Activated CD8-positive, alpha-beta T cell treated with anti-CD3 and anti-CD28 coated beads for 36 hours (primary cell): ENCODE measurements at places on chromosomes 2 and 18. TPM values are rescaled to one million over a fixed set of nuclear protein-coding genes. Genes with fewer than 3 reads are reported as not detected.

- no peak for DNase-seq
Observed at GRCh38 chr18:66603941-66604627, at the start of gene CDH19. CDH19 (minus strand) TSS chr18:66604090; CDS start chr18:66572204, 31,886 bp downstream.

- no peak for DNase-seq
Observed at GRCh38 chr18:60295674-60296073, 76.9 kb downstream of the MC4R start.

GRCh38 chr2:218805627-218806026 is 23.7 kb downstream of the CYP27A1 start:
- no peak for DNase-seq

DNA sequence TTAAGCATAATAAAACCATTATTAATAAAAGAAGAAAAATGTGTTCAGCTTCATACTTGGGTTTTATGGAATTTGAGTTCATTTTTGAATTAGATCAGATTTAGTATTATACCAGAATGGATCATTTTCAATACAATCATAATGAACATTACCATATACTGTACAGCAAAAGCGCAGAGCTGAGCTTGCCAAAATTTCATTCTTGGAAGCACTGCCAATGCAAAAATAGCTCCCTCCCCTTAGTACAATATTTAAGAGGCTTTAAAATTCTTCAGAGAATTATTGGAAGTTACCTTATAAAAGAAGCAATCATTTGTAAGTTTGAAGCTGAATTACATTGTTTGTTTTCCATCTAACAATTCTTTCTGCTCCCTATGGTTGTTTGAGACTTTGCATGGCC is 938.1 kb upstream of the SLC39A10 start:
- DNase-seq = no peak

- no peak for DNase-seq
Observed at GRCh38 chr18:58997811-58998337, 133.2 kb downstream of the ZNF532 start.

GRCh38 chr2:177024765-177025164 is 187.8 kb upstream of the HNRNPA3 start:
- no peak for DNase-seq

Gene DPP4
- total RNA-seq = 26.4 TPM

DNA sequence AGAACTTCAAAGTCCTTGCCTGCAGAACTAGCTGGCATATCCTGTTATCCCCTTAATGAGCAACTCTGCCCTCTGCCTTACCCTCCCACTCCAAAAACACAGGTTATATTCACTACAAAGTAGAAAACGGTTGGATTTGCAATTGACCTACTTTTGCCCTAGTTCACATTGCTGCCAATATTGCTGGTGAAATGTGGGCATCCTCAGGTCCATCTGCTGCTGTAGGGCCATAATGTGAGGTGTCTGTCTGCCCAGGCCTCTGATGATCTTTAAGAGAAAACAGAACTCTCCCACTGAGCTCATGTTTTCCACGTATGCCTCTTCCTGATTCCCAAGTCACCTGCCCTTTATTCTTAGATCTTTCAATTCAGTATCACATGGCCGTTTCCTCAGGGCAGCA is 294.0 kb upstream of the CDH20 start:
- no peak for DNase-seq

Gene ABCG5
- not detected for total RNA-seq

Gene C2orf72
- total RNA-seq = 2.6 TPM

GRCh38 chr2:195575879-195576401 is 81.1 kb upstream of the SLC39A10 start:
- DNase-seq = peak; percentile 48

GRCh38 chr2:198441246-198441645 is 636.9 kb downstream of the PLCL1 start:
- no peak for DNase-seq

DNA sequence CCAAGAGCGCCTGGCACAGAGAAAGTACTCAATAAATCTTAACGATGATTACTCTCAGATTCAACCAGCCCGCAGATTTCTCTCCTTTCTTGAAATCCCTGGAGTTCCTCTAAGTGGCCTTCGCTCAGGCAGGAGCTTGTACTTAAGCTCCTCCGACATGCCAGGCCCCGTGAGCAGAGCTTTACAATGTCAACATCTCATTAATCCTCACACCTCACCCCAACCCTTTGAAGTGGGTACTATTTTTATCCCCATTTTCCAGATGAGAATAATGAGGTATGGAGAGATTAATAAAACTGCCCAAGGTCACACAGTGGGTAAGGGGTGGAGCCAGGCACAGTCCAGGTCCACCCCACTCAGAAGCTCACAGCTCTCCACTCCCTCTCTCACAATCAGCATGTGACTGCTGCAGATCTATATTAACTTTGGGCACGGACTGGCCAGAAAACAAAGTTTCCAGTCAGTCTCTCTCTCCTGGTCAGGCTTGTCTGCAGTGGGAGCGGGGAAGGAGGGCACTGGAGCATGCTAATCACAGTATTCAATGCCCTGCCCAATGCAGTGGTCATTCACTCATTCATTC is 18.0 kb downstream of the DNMT3A start:
- DNase-seq = no peak

Gene CD226
- total RNA-seq = 41.7 TPM

Gene PRKAG3
- total RNA-seq = not detected

Gene C18orf54
- total RNA-seq = 7.3 TPM

DNA sequence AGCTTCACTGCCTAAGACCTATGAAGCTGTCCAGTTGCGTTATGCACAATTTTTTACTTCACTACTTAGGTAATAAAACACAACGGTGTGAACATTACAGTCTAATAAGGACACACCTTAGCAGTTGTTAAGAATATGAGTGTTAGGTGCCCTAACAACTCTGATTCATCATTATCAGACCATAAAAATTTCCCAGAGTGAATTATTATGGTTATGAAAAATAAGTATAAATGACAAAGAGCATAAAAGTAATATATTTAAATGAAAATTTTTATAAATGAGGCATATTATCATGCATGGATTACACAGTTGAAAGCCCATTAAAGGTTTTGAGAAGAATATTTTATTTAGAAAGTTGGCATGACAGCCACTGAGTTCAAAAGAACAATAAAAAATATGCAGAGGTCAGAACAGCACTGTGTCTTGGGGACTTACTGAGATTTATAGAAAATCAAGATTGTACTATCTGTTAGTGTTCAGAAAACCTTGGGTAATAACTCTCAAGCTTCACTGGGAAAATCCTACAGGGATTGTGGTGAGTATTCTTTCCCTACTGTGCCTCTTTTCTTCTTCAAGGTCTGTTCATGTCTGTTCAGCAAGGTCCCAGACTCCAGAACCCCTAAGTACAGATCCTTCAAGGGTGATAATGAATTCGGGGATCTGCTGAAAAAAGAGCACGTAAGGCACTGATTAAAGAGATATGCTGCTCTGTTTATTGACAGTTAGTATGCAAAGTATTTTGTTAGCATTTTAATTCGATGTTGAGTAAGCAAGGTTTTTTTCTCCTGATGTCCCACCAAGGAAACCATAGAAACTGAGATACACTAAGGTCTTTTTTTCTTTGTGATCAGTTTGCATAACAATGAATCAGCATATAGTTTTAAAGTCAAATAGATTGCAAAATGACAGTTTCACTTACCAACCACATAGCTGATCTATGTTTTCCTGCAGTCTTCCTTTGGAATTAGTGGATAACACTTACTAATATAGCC is 250.0 kb downstream of the DSEL start:
- DNase-seq = no peak

- peak; percentile 57 for DNase-seq
Observed at GRCh38 chr2:144515696-144516410, 4.1 kb downstream of the ZEB2 start.

GRCh38 chr2:7022492-7023385 is 105.5 kb downstream of the RNF144A start:
- DNase-seq = no peak

GRCh38 chr2:203025592-203025991 is 10.9 kb downstream of the NBEAL1 start:
- DNase-seq = no peak
